Naive B cell (primary cell): ENCODE measurements at places on chromosomes 7 and 10.

GRCh38 chr7:90345595-90346335 lies 751 bp upstream of the GTPBP10 start:
- H3K4me3 ChIP-seq = peak overlapping the region; percentile 98
- peak; percentile 16 for DNase-seq
- H3K36me3 ChIP-seq = no peaks in the 10 kb centered on the region
- H3K4me1 ChIP-seq = peaks cover 44% of the 10 kb centered on the region
- no peaks in the 10 kb centered on the region for H3K27me3 ChIP-seq
- peak overlapping the region; percentile 99 for H3K27ac ChIP-seq

GRCh38 chr10:114329634-114330365 lies 74.5 kb downstream of the AFAP1L2 start:
- no peak for DNase-seq
- no peaks in the 10 kb centered on the region for H3K4me1 ChIP-seq
- H3K27me3 ChIP-seq = no peaks in the 10 kb centered on the region
- no peaks in the 10 kb centered on the region for H3K36me3 ChIP-seq

GRCh38 chr10:31586723-31587638 lies 268.0 kb downstream of the ZEB1 start:
- H3K27ac ChIP-seq = peak overlapping the region; percentile 57
- peaks cover 11% of the 10 kb centered on the region for H3K4me1 ChIP-seq
- H3K27me3 ChIP-seq = peaks cover 24% of the 10 kb centered on the region
- H3K4me3 ChIP-seq = peak overlapping the region; percentile 52

DNA sequence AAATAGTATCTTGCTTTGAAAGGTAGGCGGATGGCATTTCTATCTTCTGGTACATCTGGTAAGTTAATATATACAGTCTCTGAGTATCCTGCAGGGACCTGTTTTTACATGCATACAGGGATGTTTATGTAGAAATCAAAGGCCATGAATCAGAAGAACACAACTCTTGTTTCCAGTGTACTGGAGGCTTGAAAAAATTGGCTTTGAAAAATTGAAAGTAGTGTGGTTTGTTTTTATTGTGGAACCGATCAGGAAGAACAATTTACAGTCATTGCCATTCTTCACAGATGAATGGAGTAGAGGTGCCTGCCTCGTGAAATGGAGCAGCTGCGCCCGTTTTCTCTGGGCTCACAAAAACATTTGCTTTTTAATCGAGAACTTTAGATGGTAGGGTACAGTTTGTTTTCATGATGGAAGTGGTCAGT lies 54.0 kb upstream of the RPA3 start:
- no peaks in the 10 kb centered on the region for H3K27me3 ChIP-seq
- peak overlapping the region; percentile 90 for H3K27ac ChIP-seq
- peak overlapping the region; percentile 79 for H3K4me3 ChIP-seq
- peak; percentile 47 for DNase-seq

GRCh38 chr7:94406696-94407095 lies 12.0 kb downstream of the COL1A2 start:
- H3K4me3 ChIP-seq = no peak overlapping the region
- H3K4me1 ChIP-seq = peaks cover 5% of the 10 kb centered on the region
- no peak for DNase-seq
- no peaks in the 10 kb centered on the region for H3K27me3 ChIP-seq

DNA sequence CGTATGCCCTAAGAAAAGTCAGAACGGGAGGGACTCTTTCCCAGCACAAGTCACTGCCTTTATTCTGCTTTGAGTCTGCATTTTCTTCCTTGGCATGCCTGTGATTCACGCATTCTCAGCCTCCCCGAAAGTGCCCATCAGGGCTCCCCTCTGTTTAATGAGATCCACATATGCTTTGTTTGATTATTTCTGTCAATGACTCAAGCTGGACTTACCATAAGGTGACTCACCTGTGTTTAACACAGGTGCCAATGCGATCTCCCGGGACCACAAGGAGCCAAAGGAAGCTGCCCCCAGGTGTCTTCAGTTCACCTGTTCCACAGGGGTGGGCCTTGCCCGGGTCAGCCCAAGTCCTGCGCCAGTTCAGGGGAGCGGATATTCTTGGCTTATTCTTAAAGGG lies 386.0 kb upstream of the SHH start:
- H3K36me3 ChIP-seq = no peaks in the 10 kb centered on the region
- no peaks in the 10 kb centered on the region for H3K4me1 ChIP-seq
- H3K27ac ChIP-seq = no peak overlapping the region

DNA sequence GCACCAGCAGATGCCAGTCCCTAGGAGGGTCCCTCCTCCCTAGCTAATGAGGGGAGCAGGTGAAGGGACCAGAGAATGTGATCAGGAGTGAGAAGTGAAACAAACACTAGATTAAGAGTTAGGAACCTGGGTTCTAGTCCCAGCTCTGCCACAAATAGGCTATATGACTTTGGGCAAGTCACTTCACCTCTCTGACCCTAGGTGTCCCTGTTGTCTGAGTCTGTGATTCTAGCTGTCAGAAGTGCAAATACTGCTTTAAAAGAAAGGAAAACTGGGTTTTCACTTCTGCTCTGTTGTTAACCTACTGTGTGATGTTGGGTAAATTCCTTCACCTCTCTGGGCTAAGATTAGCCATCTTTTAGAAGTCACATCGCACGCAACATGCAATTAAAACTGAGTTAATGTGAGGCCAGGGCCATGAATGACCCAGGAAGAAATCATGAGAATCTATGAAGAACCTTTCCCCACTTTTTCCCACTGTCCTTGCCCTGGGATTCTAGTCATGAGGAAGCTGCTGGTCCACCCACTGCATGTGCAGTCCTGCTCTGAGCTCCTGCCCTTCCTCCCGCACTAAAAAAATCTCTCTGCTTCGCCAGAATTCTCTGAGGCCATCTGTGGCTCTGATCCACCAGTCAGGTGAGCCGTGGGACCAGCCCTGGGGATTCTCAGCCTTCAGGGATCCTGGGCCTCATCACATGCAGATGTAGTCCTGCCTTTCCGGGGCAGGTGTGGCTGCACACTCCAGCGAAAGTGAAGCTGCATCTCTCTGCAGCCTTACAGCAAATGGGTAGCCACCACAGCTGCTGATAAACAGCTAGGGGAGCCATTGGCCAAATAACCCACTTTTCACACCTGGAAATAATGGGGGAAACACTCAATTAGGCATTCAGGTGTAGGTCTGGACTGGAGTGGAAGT lies 181.7 kb downstream of the PLXNA4 start:
- H3K36me3 ChIP-seq = no peaks in the 10 kb centered on the region
- no peak overlapping the region for H3K4me3 ChIP-seq
- DNase-seq = no peak
- H3K4me1 ChIP-seq = no peaks in the 10 kb centered on the region
- no peak overlapping the region for H3K27ac ChIP-seq
- peaks cover 7% of the 10 kb centered on the region for H3K27me3 ChIP-seq

DNA sequence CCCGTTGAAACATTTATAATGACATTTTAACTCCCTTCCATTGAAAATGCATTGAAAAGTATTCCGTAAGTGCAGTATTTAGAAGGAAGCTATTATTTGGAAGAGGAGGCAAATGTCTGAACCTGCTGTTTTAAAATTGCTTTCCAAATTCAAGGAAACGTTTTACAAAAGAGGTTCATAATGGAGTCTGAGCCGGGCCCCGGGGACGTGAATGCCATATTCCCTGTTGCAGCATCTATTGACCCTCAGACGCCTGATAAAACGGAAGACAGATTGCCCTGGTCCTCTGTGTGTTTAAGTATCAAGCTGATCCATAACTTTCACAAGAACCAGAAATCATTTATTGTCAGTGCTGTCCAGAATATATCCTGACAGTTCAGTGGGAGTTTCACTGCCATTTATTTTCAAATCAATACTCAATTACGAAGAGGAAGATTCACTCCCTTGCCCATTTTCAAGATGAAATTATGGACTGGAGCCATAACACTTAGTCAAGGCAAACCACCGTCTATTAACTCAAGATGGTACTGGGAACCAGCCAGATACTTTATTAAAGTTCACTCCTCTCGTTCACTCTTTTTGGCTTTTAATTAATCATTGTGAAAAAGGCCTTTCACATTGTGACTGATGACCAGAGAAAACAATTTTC lies 435.7 kb upstream of the PFKP start:
- no peak overlapping the region for H3K4me3 ChIP-seq
- H3K27ac ChIP-seq = no peak overlapping the region
- no peaks in the 10 kb centered on the region for H3K36me3 ChIP-seq

DNA sequence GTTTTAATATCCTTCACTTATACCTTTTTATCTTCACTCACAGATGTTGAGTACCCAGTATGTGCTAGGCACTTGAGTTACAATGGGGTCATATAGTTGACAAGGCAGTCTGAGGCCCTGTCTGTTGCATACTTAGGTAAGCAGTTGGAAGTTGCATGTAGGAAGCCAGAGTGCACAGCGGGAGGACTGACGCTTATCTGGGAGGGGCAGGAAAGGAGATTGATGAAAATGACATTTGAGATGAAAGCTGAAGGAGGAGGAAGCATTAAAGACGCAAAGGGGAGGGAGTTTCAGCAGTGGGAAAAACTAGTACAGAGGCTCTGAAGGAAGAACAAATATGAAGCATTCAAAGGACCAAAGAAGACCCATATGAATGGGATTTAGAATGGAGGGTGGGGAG lies 266.2 kb downstream of the HTR7 start:
- no peaks in the 10 kb centered on the region for H3K36me3 ChIP-seq
- peaks cover 20% of the 10 kb centered on the region for H3K27me3 ChIP-seq
- no peak overlapping the region for H3K4me3 ChIP-seq
- no peak overlapping the region for H3K27ac ChIP-seq

DNA sequence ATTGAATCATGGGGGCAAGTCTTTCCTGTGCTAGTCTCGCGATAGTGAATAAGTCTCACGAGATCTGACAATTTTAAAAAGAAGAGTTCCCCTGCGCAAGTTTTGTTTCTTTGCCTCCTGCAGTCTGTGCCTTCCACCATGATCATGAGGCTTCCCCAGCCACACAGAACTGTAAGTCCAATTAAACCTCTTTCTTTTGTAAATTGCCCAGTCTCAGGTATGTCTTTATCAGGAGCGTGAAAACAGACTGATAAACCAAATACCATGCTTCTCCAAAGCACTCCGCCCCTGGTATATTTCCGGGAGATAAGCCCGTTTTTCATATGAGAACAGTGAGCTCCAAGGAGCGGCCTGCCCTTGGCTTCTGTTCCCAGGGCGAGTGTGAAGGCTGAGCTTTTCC lies 118.9 kb downstream of the EVX1 start:
- no peak overlapping the region for H3K27ac ChIP-seq
- H3K27me3 ChIP-seq = peaks cover 8% of the 10 kb centered on the region
- H3K36me3 ChIP-seq = no peaks in the 10 kb centered on the region
- H3K4me3 ChIP-seq = no peak overlapping the region
- DNase-seq = no peak
- no peaks in the 10 kb centered on the region for H3K4me1 ChIP-seq

GRCh38 chr10:31383810-31384588 lies 65.0 kb downstream of the ZEB1 start:
- peaks cover 26% of the 10 kb centered on the region for H3K4me1 ChIP-seq
- no peaks in the 10 kb centered on the region for H3K27me3 ChIP-seq
- peak; percentile 14 for DNase-seq
- no peaks in the 10 kb centered on the region for H3K36me3 ChIP-seq
- no peak overlapping the region for H3K27ac ChIP-seq

DNA sequence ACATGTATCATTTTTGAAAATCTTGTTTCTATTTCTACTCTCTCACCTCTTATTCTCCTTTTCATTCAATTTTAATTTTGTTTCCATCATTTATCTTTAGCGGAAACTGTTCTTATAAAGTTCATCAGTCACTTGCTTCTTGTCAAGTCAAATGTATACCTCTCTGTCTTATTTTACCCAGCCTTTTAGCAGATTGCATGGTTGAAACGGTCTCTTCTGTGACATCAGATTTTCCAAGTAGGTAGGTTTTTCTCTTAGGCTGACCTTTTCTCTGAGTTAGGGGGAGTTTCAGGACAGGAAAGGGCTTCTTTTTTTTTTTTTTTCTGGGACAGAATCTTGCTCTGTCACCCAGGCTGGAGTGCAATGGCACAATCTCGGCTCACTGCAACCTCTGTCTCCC lies 195.5 kb downstream of the CDK14 start:
- no peak overlapping the region for H3K4me3 ChIP-seq
- no peak for DNase-seq
- H3K27me3 ChIP-seq = no peaks in the 10 kb centered on the region
- H3K4me1 ChIP-seq = peaks cover 12% of the 10 kb centered on the region
- peak overlapping the region; percentile 79 for H3K27ac ChIP-seq
- peaks cover 42% of the 10 kb centered on the region for H3K36me3 ChIP-seq

DNA sequence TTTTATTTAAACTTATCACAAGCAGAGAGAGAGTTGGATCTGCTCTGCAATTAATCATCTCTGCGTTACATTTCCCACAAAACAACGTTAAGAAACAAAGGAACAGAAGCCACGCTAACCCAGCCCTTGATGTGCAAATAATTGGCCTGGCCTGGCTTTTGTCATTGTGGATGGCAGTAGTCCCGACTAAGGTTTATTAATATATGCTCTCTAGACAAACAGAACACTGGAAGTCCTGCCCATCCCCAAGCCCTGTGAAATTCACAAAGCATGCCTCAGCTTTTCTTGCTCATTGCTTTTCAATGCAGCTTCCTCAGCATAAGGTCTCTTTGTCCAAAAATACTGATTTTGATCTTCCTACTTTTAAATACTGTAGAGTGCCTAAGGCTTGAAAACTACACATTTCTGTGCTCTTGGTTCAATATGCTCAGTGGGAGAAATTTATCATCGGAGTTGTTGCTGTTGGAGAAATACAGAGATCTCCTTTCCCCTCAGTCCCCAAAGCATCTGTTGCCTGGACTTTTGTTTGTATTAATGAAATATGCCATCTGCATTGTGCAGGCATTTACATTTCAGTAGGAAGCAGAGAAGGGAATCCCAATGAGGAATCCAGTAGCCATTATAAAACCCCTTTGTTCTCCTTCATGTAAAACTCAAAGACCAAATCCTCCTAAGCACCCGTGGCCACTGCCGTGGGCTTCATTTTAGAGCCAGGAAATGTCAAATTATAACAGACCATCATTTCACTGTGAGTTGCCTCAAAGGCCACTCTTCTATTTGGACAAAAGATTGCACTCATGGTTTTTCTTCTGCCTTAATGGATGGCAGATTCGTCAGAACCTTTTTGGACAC lies 61.1 kb downstream of the SORCS1 start:
- H3K4me1 ChIP-seq = no peaks in the 10 kb centered on the region
- no peaks in the 10 kb centered on the region for H3K36me3 ChIP-seq
- H3K27me3 ChIP-seq = no peaks in the 10 kb centered on the region
- no peak for DNase-seq
- no peak overlapping the region for H3K27ac ChIP-seq

DNA sequence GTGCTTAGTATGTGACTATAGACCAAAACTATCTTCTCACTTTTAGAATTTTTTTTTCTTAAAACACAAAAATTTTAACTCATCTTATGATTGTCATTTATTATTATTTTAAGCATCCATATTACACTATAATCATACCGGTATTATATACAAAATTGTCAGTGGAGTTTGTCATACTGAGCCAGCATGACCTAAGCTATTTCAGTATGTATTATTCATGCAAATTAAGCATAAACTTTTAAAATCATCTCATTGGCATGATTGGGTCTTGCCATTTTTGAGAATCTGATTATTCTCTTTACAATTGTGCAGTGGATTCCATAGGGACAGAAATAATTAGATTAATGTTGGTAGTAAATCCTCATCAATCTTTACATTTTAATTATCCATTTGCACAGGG lies 46.2 kb upstream of the STMP1 start:
- no peak overlapping the region for H3K4me3 ChIP-seq
- no peak for DNase-seq
- H3K4me1 ChIP-seq = no peaks in the 10 kb centered on the region
